ENCODE measurements at places on chromosomes 5 and 9.

DNA sequence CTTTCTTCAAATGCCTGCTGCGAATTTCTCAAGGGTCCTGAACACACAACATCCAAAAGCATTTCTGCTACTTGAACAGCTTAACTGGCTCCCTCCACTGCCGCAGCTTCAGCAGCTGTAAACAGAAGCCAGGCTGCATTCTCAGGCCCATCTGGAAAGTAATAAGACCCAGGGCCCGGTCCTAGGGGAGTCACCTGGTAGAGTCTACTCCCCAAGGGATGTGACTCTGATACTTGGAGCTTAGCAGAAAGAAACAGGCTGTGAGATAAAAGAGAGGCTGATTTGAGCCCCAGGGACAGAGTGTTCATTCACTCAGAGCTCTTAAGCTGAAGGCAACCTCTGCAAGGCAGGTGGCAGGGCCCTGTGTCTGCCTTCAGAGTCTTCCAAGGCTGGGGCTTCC, 356.8 kb downstream of the SPOCK1 start:
- DNase-seq, result peak; percentile 9

DNA sequence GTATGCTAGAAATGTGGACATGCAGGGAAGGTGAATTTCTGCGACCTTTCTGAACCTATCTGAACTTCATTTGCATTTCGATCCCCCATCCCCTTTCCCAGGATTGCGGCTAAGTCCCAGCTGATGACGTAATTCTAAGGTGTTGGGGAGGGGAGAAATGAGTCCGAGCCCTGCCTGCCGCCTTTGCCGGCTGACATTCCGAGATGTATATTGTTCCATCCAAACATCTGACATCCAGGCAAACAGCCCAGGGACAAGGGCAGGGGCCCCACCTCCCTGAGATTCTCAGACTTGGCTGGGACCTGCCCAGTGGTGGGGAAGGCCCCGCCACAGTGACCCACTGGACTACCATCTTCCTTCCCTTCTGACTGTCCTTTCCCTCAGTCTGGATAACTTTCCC, 494.6 kb downstream of the ENC1 start:
- DNase-seq, result no peak

DNA sequence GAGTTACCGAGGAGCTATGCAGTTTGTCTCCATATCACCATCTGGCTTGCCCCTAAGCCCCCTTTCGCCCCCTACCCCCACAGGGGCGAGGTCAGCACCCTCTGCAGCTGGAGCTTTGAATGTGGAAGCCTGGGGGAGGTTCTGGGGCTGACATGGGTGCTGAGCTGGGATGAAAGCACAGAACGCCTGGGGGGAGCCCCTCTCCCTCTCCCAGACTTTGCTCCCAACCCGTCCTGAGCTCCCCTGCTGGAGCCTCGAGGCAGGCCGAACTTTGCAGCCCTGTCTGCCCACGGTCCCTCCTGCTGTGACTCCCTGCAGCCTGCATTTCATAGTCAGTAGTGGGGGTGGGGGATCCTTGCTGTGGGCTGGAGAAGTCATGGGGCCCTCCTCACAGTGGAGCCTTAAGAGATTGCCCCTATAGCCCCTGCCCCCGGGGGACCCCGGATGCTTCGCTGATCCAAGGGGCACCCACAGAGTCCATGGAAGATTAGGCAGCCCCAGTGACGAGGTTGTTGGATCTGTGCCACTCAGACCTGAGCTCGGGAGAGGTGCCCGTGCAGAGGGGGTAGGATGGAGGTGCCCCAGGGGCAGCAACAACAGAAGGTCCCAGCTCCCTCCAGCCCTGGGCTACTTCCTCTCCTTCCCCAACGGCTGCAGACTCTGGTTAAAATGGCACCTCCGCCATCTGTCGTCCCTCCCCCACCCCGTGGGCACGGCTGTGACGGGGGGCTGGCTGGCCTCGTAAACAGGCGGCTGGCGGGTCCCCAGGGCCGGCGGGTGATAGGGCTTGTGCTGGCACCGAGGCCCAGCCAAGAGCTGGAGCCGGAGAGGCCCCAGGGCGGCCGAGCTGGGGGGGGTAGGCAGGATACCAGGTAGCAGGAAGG, 162.0 kb downstream of the C9orf50 start:
- no peak for DNase-seq

DNA sequence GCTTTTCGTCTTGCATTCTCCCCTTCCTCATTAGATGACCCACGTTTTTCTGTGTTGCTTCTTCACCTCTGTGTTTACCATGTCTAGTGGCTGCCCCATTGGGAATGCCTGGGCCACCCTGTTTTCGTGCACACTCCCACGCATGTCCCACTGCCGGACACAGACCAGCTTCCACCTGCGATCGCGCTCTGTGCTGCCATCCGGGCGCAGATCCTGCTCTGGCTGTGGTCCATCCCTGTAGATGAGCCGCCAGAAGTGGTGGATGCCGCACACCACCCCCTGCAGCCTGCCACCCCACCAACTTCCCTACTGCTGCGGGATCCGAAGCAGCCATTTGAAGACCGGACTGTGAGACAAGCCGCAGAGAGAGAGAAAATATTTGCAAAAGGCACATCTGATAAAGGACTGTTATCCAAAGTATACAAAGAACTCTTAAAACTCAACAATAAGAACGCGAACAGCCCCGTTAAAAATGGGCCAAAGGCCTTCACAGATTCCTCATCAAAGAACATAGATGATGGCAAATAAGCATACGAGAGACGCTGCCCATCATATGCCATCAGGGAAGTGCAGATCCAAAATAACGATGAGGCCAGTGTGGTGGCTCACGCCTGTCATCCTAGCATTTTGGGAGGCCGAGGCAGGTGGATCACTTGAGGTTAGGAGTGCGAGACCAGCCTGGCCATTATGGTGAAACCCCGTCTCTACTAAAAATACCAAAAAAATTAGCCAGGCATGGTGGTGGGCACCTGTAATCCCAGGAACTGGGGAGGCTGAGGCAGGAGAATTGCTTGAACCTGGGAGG, 163.7 kb downstream of the COL23A1 start:
- no peak for DNase-seq

DNA sequence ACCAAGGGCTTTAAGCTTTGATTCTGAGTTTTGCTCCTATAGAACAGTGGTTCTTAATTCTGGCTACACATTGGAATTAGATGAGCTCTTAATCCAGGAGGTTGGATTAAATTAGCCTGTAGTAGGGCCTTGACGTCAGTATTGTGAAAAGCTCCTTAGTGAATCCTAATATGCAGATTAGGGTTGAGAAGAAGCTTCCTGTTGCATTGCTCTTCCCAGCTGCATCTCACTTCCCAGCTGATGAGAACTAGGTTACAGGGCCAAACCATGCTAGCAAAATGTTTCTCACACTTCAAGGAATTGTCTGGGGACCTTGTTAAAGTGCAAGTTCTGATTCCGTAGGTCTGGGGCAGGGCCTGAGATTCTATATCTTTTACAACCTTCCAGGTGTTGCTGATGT, 300.0 kb downstream of the ZSWIM6 start:
- peak; percentile 13 for DNase-seq

DNA sequence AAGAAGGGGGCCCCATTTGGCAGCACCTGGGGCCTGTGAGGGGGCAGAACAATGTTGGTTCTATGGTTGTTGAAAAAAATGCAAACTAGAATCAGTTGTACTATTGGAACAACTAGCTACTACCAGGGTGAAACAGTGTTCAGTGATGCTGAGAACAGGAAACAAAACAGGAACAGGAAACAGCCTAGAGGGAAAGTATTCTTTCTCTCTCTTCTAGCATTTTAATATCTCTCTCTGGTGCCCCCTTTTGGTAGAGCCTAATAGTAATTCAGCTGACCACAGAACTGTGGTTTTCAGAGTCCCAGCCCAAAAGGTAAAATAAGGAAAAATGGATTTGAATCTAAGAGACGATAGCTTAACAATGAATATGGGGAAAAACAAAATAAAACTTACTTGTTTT, 138.0 kb upstream of the KCNN2 start:
- no peak for DNase-seq

- no peak for DNase-seq
These were observed 9.9 kb downstream of the PRDM6 start for GRCh38 chr5:123098767-123099513.

DNA sequence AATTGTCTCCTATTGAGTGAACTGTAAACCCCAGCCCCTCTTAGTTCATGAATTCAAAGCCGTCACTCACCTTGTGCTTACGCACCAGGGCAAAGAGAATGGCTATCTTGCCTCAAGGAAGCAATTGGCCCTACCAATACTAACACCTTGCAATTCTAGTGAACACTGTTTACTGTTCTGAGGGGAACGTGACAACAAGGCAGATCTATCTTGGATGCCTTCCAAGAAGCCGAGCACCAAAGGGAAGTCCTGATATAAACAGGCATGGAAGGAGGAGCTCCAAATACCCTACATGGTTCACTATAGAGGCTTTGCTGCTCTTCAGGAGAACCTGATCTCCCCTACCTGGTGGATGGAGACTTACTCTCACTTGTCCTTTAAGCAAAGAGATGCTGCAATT, 1.7 kb upstream of the PLPPR1 start:
- DNase-seq, result no peak

DNA sequence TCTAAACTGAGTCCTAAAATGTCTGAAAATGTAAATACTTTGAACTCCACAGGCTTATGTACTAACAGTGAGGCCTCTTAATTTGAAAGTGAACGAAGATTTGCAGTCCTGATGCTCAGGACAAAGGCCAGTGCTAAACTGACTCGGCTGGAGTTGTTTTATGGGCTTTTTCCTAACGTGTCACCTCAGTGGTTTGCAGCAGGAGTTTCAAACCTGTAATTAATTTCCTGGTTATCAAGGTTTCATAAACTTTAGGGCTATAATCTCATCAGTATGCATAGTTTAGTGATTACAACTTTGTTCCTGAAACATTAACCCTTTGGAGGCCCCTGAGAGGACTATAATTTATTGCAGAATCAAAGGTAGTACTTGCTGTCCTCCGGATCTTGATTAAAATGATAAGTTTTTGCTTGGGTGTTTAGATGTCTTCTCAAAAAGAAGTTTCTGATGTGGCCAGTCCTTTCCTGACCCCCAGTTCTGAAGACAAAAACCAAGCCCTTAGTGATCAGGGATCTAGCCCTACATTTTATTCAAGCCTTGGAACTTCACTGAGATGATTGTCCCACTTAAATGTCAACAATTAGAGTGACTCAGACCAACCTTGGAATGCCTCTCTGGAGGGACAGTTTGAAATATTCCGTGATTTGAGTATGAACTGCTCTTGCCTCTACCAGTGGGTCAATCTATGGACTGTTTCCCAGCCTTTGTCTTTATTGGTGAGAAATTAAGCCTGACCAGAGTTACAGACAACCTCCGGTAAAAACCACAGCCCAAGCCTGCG, 11.1 kb upstream of the S100Z start:
- no peak for DNase-seq

DNA sequence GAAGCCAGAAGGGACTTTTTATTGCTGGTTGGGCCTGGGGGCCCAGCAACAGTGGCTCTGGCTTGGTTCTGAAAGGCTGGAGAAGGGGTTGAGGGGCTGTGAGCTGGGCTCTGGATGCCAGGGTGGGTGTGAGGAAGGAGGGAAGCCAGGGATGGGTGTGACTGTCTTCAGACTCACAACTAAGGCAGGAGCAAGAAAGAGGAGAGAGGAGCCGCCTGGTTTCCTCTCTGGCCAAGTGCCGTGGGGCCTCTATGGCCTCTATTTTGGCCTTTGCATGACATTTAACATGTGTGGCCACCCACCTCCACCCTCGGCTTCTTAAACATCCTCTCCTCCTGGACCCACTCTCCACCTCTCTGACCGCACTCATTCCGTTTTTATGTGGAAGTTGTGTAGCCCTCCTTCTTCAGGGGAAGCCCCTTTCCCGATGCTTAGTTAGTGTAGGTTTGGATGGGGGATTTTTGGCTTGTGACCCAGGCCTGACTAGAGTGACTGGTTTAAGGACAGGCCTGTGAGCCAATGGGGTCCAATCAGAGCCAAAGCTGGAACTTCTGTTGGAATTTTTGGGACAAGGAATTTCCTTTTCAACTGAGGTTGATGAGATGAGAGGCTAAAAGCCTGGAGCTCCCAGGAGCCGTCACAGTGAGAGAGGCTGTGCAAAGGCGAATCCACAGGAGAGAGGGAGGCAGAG, 517.8 kb downstream of the CCDC171 start:
- DNase-seq, result no peak

DNA sequence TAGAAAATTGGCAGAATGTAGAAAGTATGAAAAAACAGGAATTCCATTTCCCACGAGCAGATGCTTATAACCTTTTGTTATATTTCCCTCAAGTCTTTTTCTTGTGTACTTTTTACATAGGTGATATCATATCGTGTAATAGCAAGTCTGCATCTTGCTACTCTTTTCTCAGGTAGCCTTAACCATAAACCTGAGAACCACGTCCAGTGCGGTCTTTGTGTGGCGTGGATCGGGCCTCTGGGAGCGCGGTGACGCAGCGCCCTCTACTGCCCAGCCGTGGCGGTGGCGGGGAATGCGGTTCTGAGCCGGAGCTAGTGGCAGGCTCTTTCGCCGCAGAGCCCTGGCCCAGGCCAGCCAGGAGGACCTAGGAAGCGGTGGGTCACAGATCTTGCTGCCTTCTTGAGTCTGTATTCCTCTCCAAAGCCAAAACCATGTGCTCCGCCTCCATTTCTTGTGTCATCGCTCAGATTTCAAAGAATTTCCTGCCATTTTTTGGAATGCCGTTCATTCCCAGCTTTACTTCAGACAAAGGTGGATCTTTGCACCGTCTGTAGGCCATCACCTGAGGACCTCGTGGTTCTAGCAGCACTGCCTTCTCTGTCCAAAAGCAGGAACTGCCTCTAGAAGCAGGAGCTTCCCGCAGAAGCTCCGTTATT, 71.9 kb downstream of the MVB12B start:
- no peak for DNase-seq

DNA sequence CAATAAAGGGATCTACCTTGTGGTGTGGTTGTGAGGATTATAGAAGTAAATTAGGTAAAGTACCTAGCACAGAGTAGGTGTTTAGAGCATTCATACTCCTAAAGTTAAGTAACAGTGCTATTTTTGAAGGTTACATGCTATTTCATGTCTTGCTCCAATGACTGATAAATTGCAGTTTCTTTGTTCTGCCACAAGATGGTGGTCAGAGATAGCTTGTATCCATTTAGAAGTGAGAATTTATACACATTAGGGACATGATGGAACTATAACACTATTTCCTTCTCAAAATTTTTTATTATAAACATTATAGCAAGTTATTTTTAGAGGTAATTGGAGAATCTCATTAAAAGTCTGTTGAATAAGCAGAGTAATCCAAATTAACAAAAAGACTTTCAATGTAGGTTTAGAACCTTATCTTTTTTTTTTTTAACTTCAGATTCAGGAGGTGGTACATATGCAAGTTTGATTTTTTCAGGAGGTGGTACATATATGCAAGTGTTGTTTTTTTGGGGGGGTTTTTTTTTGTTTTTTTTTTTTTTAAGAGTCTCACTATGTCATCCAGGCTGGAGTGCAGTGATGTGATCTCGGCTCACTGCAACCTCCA, 17.1 kb downstream of the MTREX start:
- no peak for DNase-seq

- DNase-seq, result no peak
These were observed 422.3 kb downstream of the TMEM232 start for GRCh38 chr5:110304176-110304575.
